ENCODE measurements at places on chromosomes 5 and 9.

DNA sequence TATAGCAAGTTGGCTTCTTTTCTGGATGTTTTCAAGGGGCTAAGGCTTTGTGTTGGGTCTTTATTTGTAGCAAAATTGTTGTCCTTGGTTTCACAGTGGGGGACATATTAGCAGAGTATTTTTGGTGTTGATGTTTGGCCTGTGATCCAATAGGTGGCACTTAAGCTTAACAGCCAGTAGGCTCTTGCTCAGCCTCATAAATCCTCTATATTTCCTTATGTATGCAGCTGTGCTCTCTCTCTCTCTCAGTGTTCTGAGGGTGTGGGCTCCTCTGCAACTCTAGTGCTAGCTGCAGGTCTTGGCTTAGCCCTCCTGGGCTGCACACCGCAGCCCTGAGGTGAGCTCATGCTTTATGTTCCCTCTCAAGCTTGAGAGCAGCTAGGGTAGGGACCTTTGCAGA lies 195.0 kb upstream of the GHR start:
- no peak for DNase-seq

GRCh38 chr9:129493706-129494047 lies 127.2 kb downstream of the C9orf50 start:
- no peak for DNase-seq

DNA sequence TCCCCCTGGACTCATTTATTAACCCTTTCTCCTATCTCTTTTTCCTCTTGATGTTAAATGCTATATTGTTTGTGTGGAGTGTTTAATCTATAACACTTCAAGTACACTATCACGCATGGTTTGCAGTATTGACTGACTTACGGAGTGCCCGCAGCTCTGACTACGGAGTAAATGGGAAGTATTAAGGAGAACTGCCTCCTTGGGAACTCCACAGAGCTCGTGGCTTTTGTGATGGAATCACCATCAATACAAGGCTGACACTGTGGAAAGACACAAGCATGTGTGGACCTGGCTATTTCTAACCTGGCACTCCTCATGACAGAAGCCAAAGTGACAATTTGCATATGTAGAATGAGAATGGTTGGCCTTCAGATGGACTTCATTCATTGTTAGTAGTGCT lies 66.2 kb downstream of the SFXN1 start:
- DNase-seq: no peak

GRCh38 chr9:109821711-109822110 lies 41.7 kb downstream of the PALM2AKAP2 start:
- DNase-seq: no peak

DNA sequence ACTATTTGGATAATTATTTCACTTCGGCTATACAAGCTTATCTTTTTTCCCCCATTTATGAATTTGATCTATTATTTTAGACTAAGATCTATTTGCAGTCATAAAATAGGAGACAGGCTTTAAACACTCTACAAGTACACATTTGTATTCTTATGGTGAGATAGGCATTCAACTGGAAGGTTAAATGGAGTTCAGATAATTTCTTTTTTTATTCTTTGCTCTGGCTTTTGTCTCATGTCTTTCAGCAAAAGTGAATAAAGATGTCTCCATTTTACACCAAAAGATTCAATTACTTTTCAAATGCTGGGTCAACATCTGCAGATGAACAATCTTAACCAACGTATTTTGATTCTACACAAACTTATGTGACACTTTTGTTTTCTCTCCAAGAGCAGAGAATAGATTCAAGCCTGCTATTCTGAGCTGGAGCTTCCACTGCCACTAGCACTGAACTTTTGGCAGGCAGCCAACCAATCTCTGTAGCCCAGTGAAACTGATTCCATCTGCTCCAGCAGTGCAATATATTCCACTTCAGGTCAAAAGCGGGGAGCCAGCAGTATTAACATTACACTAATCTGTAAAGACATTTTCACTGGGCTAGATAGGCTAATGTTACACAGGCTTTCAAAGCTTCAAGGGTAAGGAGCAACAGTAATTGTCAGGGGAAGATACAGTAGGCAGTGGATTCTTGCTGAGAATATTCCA lies 452.0 kb upstream of the ZNF608 start:
- DNase-seq: no peak

DNA sequence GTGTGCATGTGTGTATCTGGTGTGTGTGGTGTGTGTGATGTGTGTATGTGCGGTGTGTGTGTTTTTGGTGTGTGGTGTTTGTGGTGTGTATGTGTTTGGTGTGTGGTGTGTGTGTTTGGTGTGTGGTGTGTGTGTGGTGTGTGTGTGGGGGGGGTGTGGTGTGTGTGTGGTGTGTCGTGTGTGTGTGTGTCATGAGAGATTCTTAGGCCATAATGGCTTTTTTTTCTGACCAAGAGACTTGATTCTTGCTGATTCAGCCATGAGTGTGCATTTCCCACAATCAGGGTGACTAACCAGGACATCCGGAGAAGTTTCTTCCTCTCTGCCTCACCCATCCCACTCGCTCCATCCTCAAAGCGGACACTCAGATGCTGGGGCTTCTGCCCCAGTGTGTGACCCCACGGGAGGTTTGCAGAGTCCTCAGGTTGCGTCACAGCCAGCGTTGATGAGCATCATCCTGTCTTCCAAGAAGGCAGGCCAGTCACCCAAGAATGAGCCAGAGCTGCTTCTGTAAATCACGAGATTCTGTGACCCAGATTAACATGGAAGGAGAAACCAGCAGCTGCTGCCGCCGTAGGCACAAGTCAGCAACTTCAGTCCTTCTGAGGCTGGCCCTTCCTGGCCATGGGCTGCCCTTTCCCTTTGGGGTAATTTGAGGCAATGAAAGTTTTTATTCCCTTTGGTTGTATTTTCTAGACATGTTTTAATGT lies 12.5 kb upstream of the CTSL start:
- no peak for DNase-seq

DNA sequence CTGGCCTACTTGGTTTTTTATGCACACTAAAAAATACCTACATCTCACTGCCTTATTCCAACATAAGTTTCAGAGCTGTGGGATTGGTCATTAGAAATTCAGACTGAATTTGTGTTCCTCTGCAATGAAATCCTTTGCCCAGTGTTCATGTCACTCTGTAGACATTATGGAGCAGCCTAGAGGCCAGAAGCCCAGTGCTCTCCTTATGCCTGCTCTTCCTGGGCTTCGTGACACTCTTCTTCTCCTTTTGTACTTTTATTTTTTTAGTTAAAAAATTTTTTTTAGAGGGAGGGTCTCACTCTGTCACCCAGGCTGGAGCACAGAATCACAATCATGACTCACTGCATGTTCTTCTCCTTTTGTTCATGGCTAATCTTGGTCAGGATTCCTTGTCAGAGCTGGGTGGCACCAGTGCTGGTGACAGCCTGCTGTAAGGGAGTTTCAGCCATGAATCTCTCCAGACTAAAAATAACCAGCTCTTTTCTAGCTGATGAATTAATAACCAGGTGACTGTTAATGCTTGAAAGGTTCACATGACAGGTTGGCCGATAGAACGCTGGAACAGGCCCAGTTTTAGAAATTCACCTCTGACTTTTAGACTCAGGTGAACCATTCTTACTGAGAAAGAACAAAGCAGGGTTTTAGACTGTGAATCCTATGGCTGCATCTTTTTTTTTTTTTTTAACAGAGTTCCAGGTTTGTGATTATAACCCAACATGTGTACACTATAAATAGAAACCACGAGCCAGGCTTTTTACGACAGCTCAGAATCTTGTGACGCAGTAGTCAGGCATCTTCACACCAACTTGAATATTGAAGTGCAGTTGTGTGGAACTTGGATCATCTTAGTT lies 34.1 kb upstream of the C5orf47 start:
- DNase-seq: no peak

GRCh38 chr5:127860291-127860690 lies 157.1 kb downstream of the CCDC192 start:
- no peak for DNase-seq

- DNase-seq: no peak
Measured at GRCh38 chr5:79151942-79152671, 40.5 kb downstream of the BHMT start.

GRCh38 chr5:152551061-152551460 lies 146.0 kb upstream of the NMUR2 start:
- DNase-seq: no peak

- no peak for DNase-seq
Measured at GRCh38 chr5:95816341-95816740, 6.2 kb downstream of the GLRX start.

- no peak for DNase-seq
Measured at GRCh38 chr9:69206047-69206446, 32.0 kb downstream of the TJP2 start.

DNA sequence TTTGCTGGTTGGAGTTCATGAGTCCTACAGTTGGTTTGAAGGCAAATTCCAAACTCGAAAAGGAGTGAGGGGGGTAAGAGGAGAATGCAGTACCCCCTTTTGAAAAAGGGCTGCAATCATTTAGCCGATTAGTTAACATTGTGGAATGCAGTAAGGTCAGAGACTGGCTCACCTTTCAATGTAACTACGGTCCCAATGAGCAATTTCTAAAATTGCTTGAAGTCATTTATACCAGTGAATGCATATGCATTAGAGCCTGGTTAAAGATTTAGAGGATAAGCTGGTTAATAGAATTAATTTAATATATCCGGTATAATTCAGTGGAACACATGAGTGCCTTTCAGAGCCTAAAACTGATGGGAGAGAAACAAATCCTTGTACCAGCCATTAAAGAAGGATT lies 172.6 kb upstream of the PAPPA start:
- no peak for DNase-seq

- no peak for DNase-seq
Measured at GRCh38 chr5:143134900-143135299, 268.6 kb downstream of the NR3C1 start.

GRCh38 chr5:139745800-139746690 lies 49.6 kb upstream of the PSD2 start:
- no peak for DNase-seq

DNA sequence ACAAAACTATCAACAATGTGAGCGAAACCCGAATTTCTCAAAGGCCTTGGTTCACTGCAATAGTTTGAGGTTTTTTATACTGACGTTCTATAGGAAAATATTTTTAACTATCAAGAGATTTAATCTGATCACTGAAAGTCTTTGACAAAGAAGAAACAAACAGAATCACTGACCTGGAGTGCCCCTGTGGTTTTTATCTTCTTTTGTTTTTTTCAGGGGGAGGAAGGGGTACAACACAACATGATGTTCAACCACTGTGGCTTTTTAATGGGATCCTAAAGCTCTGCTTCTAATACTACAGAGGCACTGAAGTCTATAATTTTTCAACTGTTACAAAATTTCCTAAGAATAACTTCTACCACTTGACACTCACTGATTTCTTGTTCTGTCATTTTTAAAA lies 185.9 kb downstream of the AP3B1 start:
- DNase-seq: no peak

- no peak for DNase-seq
Measured at GRCh38 chr9:125600194-125600593, 106.8 kb downstream of the MAPKAP1 start.

DNA sequence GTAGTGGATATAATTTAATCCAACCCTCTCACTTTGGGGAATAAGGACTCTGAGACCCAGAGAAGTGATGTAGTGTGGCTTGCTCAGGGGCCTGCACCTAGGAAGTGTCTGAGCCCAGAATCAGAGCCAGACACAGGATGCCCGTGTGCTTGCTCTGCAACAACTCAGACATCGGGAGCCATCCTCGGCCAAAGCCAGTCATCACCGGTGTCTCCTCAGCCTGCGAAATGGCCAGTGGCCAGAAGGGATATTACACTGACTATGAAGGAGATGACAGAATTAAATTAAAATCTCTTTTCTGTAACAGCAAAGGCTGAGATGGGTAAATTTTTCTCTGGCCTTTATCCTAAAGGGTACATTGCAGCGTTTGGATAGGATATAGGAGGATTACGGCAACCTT lies 102.9 kb downstream of the MARCHF11 start:
- DNase-seq: no peak

- DNase-seq: no peak
Measured at GRCh38 chr5:14365831-14366430, 215.7 kb upstream of the OTULINL start.

- no peak for DNase-seq
Measured at GRCh38 chr9:35798658-35799374, 7.4 kb downstream of the NPR2 start.

DNA sequence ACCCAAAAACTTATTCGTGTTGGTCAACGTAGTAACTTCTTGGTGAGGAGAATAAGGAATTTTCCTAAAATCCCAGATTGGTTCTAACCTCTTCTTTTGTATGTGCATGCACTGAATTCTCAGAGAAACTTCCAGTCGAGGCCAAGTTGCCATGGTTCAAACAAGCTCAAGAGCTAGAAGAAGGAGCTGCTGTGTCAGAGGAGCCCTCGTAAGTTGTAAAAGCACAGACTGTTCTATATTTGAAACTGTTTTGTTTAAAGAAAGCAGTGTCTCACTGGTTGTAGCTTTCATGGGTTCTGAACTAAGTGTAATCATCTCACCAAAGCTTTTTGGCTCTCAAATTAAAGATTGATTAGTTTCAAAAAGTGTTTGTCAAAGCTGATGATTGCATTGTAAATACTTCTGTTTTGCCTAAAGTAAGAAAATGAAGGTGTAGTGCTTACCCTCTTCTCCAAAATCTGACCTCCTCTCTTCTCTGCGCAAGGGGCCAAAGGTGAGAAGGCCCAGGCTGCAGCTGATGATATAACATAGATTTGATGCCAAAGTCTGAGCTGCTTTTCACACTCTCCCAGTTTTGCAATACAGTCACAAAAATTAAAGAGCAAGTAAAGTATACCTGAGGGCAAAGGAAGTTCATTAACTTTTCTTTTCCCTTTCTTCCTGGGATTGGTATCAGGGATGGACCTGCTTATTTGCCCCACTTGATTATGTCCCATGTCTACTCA lies 210.8 kb downstream of the ADAMTSL1 start:
- no peak for DNase-seq

DNA sequence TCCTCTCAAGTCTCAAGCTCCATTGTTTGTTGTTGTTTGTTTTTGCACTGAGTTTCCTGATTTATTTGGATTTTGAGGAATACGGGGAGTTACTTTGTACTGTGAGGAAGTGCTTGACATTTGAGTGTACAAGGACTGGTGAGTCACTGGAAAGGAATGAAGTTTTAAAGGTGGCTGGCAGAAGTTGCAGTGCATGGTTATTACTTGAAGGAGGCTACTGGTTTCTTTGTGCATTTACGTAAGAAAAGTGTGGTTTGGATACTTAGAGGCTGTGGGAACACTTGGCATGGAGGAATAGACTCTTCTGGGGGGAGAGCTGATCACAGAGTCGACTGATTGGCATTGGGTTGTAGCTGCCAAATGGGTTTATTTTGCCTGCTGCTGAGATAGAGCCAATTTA lies 919.0 kb downstream of the TAF11L14 start:
- DNase-seq: no peak

GRCh38 chr9:71984403-71984802 lies 73.0 kb downstream of the C9orf85 start:
- DNase-seq: no peak

GRCh38 chr5:88778736-88779135 lies 104.2 kb downstream of the MEF2C start:
- DNase-seq: no peak
